ENCODE measurements at places on chromosomes 7 and 10.
A peak's percentile ranks its signal among the peaks of the same experiment; 100 is the strongest.

DNA sequence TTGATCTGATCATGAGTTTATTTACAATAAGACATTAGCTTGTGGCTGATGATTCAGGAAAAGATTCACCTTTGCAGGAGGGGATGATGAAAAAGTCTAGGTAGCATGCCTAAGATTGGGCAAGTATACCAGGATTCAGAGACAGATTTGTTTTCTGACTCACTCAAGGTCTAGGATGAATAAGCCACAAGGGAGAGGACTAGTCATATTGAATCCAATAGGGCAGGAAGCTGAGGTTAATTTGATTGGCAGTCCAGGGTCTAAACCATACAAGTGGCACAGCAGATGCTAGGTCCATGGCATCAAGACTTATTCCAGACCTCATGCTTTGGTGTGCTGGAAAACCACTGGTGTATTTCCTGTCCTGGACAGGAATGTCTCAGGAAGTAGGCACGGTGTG lies 1133.4 kb downstream of the XPNPEP1 start:
- no peak for DNase-seq

- DNase-seq = no peak
Observed at GRCh38 chr7:38276096-38276877, 2.9 kb upstream of the TARP start.

DNA sequence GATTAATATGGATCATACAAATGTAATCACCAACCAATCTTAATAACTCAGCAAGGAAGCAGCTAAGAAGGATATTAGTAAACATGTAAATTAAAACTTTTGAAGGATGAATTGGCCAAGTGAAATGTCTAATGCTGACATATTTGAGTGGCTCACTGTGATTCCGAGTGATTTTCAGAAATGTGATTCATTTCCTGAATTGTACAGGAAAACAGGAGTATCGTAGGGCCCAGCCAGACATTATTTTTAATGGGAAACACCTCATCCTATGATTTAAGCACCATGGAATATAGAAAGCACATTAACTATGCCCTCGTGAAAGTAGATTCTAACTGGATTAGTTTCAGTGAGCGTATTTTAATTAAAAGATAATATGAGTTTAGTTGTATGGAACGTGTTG lies 82.3 kb downstream of the LHFPL3 start:
- no peak for DNase-seq

DNA sequence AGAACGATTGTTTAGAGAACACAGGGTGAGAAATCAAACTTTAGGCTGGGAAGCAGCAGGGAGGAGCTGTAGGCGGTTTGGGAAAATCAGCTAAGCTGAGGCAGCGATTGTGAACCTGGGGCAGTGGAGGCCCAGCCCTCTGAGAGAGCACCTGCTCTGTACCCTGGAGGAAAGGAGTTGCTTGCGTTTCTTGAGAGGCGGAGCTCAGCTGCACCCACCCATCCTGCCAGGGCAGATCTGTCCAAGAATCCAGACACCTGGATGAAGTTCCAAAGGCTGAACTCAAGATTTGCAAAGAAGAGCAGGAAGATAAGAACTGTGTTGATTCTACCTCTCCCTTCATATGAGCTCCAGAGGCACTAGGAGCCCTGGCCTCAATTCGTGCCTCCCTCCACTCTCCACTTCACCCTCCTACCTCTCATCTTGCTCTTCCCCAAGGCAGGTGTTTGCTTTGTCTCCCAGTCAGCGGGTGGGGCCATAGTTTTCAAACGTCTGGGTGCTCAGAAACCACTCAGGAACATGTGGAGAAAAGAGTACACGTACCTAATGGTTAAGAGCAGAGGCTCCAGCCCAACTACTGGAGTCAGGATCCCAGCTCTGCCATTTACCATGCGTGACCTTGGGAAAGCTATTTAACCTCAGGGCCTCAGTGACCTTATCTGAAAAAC lies 21.5 kb upstream of the TMEM213 start:
- DNase-seq = no peak

DNA sequence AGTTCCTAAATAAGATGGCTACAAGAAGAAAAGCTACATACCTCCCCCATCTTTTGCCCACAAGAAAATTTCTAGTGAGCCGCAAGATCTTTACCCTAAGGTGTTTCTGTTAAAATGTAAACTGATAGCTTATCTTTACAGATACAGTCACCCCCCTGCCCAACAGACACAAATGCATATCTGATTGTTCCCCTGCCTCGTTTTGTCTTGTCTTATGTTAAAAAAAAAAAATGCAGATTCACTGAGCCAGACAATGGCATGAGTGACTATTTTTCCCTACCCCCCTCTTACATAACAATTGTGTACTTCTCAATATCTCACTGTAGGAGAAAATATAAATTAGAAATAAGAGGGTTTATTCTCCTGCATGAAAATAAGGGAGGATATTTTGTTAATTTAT lies 8.5 kb downstream of the ZNF138 start:
- DNase-seq = no peak

GRCh38 chr7:77699056-77699455 lies 2.8 kb downstream of the RSBN1L start:
- no peak for DNase-seq

GRCh38 chr10:2392145-2392812 lies 655.0 kb upstream of the ADARB2 start:
- no peak for DNase-seq

- DNase-seq = no peak
Observed at GRCh38 chr7:41571573-41571972, 131.3 kb downstream of the INHBA start.

- no peak for DNase-seq
Observed at GRCh38 chr7:51233374-51233773, 83.2 kb downstream of the COBL start.

DNA sequence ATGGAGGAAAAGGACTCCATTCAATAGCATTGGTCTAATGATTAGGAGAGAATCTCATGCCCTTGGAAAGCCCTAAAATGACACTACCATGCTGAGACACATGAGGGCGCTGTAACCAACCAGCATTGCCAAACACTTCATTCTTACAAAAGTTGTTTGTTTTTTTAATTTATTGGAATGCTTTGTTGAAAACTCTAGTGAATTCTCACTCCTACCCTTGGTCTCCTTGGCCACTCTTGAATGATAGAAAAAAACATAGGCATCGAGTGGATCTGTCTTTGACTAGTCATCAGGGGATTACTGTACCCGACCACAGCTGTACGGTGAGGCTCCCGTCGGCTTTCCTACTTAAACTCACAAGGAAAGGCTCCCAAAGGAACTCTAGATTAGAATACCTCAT lies 29.3 kb upstream of the ADD3 start:
- DNase-seq = peak; percentile 31

- DNase-seq = no peak
Observed at GRCh38 chr10:77592946-77593636, 44.5 kb downstream of the KCNMA1 start.

DNA sequence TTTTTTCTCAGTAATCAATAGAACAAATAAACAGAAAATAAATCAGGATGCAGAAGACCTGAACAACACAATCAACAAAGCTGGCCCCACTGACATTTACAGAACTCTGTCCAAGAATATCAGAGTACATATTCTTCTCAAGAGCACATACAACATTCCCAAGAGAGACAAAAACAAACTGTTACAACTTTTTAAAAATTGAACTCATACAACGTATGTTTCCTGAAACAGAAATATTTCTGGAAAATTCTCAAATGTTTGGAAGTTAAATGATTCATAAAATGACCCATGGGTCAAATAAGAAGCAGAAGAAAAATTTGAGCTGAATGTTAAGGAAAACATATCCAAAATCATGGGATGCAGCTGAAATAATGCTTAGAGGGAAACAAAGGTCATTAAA lies 93.9 kb upstream of the VIPR2 start:
- no peak for DNase-seq
